ENCODE measurements at places on chromosomes 5 and 9.

DNA sequence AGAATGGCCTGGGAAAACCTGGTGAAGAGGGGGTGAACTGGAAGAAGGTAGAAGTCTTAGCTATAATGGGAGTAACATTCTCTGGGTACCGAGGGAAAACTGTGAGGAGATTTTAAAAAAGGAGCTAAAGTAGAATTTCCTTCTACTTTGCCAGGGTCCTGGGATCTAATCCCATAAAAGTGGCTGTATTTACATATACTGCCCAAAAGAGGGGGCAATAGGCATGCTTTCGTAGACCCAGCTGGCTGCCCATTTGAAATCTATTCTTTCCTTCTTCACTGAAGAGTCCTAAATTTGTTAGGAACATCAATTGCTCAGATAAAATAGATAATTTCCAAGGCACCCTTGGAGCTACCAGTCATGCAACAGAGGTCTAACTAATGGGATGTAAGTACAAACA, 159.2 kb downstream of the CDC42SE2 start:
- H3K4me1 ChIP-seq: peaks cover 16% of the 10 kb centered on the region
- H3K27me3 ChIP-seq: no peaks in the 10 kb centered on the region
- no peak for DNase-seq
- peaks cover 7% of the 10 kb centered on the region for H3K36me3 ChIP-seq
- H3K4me3 ChIP-seq: no peak overlapping the region
- peak overlapping the region; percentile 34 for H3K27ac ChIP-seq

GRCh38 chr5:150774145-150774544, 4.4 kb upstream of the SMIM3 start:
- peaks cover 6% of the 10 kb centered on the region for H3K4me1 ChIP-seq
- no peaks in the 10 kb centered on the region for H3K27me3 ChIP-seq
- H3K4me3 ChIP-seq: no peak overlapping the region
- no peak for DNase-seq
- H3K27ac ChIP-seq: no peak overlapping the region

- no peak overlapping the region for H3K27ac ChIP-seq
- H3K4me1 ChIP-seq: no peaks in the 10 kb centered on the region
- no peaks in the 10 kb centered on the region for H3K36me3 ChIP-seq
- no peak overlapping the region for H3K4me3 ChIP-seq
Measured at GRCh38 chr9:8417341-8417740, 617.8 kb upstream of the DMAC1 start.

DNA sequence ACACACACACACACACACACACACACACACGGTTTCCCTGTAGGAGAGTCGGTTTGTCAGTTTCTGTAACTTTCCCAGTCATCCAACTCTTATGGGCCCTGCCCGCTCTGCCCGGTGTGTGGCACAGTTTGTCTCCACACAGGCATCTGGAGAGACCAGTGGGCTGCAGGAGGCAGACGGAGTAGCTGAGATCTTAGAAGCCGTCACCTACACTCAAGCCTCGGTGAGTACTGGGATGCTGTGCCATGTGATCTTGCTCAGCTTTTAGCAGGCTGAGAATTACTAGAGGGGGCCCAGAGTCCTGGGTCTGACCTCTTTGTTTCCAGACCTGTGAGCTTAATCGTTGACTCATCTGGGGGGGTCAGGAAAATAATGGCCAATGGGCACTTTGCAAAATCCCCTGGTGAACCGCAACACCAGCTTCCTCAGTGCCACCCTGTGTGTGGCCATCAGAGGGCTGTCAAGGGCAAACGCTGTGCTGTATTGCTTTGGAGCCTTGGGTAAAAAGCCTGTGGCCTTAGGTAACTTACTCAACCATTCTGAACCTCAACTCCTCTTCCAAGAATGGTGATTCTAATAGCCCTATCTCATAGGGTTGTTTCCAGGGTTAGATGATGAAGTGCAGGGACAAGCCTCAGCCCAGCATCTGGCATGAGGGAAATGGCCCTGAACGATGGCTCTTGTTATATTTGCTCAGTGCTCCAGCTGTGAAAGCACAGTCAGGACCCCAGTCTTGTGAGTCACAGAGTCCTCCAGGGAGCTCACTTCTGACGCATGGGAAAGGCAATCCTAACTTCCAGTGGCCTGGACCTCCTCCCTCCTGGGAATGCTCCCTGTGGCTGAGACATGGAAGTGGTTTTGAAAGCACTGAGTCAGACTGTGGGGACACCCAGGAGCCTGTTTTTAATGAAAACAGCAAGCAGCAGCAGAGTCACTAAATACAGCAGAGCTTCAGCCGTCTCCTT, 45.6 kb downstream of the COL15A1 start:
- H3K27ac ChIP-seq: no peak overlapping the region
- no peak overlapping the region for H3K4me3 ChIP-seq
- DNase-seq: no peak
- H3K36me3 ChIP-seq: peaks cover 3% of the 10 kb centered on the region

GRCh38 chr5:139651043-139651834, 3.1 kb downstream of the CXXC5 start:
- no peak overlapping the region for H3K27ac ChIP-seq
- peaks cover 25% of the 10 kb centered on the region for H3K4me1 ChIP-seq
- H3K27me3 ChIP-seq: peaks cover 55% of the 10 kb centered on the region
- peaks cover 8% of the 10 kb centered on the region for H3K36me3 ChIP-seq
- no peak for DNase-seq

DNA sequence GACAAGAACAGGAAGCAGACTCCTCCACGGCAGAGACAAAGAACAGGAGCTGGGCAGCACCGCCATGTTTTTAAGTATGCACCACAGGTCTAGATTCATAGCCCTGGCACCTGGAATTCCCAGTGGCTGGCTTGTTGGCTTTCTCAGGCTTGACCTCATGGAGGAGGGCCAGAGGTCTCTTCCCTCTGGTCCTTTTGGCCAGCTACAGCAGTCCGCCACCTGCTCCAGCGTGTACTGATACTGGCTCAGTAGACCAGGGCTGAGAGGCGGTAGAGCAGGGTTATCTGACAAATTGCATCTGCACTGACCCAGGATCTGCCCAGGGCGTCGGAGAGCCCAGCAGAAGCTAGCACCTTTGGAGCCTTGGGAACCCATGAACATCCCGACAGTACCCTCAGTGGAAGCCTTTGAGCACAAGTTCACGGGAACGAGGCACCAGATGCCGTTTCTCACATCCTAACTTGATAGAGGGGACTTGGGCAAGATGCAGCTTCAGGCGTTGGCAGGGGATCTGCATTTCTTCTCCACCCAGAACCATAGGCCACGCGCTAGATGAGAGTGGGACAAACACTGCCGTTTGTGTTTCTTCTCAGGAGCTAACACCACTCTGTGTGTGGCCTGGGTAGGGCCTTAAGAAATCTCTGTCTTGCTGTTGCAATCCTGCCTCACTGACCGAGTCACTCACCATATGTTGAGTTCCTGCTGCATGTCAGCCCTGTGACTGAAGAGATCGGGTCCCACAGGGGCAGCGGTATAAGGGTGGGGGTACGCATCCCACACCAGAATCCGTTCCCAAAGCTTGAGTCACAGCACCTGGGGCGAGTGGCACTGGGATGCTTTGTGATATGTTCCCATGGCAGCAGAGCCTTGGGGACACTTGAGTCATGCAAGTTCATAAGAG, 90.3 kb upstream of the OTULINL start:
- H3K36me3 ChIP-seq: no peaks in the 10 kb centered on the region
- no peak overlapping the region for H3K27ac ChIP-seq
- H3K4me1 ChIP-seq: no peaks in the 10 kb centered on the region
- H3K27me3 ChIP-seq: no peaks in the 10 kb centered on the region
- no peak for DNase-seq
- H3K4me3 ChIP-seq: no peak overlapping the region

DNA sequence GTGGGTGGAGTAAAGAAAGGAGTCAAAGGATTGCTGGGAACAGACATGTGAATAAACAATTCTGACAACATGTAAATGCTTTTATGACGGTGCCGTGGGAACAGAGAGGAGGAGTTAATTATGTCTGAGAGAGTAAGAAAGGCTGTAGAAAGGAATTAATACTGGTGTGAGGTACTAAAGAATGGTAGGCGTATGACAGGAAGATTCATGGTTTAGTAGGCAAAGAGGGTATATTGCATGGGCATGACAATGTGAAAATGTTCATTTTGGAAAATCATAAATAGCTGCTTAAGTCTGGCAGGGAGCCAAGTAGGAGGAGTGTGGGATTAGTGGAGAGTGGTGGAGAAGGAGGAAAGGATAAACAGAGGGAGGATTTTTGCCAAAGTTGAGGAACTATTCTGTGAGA, 19.7 kb downstream of the NAA35 start:
- no peaks in the 10 kb centered on the region for H3K27me3 ChIP-seq
- H3K36me3 ChIP-seq: peaks cover 4% of the 10 kb centered on the region
- H3K4me3 ChIP-seq: no peak overlapping the region
- H3K27ac ChIP-seq: peak overlapping the region; percentile 19
- no peak for DNase-seq

DNA sequence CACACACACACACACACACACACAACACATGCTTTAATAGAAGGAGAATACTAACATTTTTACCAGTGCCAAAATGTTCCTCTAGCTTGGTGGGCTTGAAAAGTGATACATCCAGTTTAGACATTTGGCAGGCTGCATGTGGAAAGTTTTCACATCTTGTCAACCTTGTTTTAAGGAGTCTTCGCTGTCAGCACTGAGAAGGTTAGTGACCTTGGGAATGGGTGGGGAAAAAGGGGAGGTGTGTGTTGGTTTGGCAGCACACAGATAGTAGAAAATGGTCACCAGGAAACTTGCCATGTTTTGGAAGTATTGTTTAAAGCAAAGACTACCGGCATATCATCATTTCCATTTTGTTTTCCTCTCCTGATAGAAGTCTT, 346.5 kb upstream of the ADAMTSL1 start:
- H3K4me1 ChIP-seq: no peaks in the 10 kb centered on the region
- H3K27me3 ChIP-seq: no peaks in the 10 kb centered on the region
- H3K36me3 ChIP-seq: no peaks in the 10 kb centered on the region
- H3K27ac ChIP-seq: no peak overlapping the region
- no peak for DNase-seq
- no peak overlapping the region for H3K4me3 ChIP-seq

DNA sequence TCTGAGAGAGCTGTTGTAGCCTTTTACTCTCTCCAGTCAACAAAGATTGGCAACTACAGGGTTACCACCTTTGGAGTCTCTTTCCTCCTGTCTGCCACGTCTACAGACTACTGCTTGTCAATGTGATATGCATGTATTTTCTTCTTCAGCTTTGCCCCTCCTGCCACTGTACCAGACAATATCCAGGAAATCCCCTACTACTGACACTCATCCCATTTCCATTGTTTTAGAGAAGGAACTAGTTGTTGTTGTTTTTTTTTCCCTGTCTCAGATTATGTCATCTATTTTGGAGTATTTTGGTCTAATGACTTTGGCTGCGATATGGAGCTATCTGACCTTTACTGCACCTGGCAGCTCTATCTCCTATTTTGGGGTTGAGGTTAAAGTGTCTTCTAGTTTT, 50.1 kb upstream of the MACIR start:
- no peaks in the 10 kb centered on the region for H3K27me3 ChIP-seq
- no peak for DNase-seq
- peaks cover 16% of the 10 kb centered on the region for H3K4me1 ChIP-seq
- H3K36me3 ChIP-seq: no peaks in the 10 kb centered on the region
- no peak overlapping the region for H3K27ac ChIP-seq

DNA sequence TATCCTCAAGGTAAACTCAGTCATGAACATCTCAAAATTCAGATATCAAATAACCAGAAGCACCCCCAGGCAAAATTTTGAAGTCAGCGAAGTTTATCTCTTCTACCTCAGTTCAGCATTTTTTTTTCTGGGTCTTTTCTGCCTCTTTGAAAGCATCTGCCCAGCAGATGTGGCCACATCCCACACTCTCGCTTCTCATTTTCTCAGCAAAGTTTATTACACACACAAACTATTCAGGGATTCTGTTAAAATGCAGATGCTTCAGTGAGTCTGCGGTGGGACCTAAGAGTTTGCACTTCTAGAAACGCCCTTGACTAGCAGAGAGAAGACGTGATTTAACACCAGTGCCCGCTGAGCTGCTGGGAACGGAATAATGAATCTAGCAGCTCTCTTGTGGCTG, 19.3 kb downstream of the RASEF start:
- no peak overlapping the region for H3K27ac ChIP-seq
- no peak overlapping the region for H3K4me3 ChIP-seq

- H3K4me1 ChIP-seq: peaks cover 58% of the 10 kb centered on the region
- H3K27me3 ChIP-seq: no peaks in the 10 kb centered on the region
- peak overlapping the region; percentile 99 for H3K27ac ChIP-seq
- DNase-seq: no peak
- H3K4me3 ChIP-seq: no peak overlapping the region
- peaks cover 7% of the 10 kb centered on the region for H3K36me3 ChIP-seq
Measured at GRCh38 chr5:177435847-177436536, 9.5 kb downstream of the GRK6 start.

- no peak for DNase-seq
- no peak overlapping the region for H3K4me3 ChIP-seq
- H3K27me3 ChIP-seq: peaks cover 29% of the 10 kb centered on the region
- H3K36me3 ChIP-seq: no peaks in the 10 kb centered on the region
Measured at GRCh38 chr9:89595646-89596045, 9.2 kb upstream of the GADD45G start.

DNA sequence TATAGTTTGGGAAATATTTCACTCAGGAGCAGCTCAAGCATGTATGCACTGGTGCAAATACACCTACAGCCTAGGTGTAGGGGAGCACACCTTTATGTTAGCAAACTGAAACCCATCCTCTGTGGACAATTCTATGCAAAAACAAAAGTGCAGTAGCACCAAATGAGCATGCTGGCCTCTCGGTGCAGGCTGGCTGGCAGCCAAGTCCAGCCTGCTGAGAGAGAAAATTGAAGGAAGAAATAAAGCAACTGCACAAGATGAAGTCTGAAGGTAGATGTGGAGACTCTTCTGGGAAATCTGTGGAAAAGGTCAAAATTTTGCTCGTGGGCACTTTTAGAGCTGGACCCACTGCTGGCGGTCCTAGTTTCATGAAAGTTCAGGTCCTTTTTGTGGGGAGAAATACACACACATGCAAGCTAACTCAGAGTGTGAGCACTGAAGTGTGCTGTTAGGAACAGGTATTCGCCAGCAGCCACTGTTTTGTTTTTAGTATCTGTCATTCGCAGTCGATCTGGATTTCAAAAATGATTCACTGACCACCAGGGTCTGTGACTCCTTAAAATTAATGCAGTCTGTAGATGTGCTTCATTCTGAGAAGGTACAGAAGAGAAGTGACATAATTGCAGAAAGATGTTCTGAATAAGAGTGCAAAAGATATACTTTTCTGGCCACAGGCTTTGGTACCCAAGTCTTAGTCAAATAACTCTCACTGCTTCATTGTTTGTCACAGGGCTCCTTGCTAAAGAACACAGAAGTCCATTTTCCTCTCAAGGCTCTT, 281.7 kb downstream of the PARP8 start:
- no peaks in the 10 kb centered on the region for H3K36me3 ChIP-seq
- peaks cover 9% of the 10 kb centered on the region for H3K27me3 ChIP-seq
- H3K27ac ChIP-seq: no peak overlapping the region
- H3K4me1 ChIP-seq: no peaks in the 10 kb centered on the region

- no peak overlapping the region for H3K27ac ChIP-seq
- DNase-seq: no peak
- H3K36me3 ChIP-seq: peaks cover 12% of the 10 kb centered on the region
- H3K27me3 ChIP-seq: no peaks in the 10 kb centered on the region
- H3K4me1 ChIP-seq: peaks cover 24% of the 10 kb centered on the region
Measured at GRCh38 chr5:74822288-74822687, 43.9 kb downstream of the FAM169A start.

Data from T-helper 17 cell (primary cell).